A549 treated with Mapracorat at 1 μM for 4 hours (cell line): ENCODE measurements at places on chromosomes 13 and 19. TPM values are rescaled to one million over a fixed set of nuclear protein-coding genes. Genes with fewer than 3 reads are reported as not detected.

Gene LILRB5
- not detected in 5 replicates for total RNA-seq

Gene FCAR
- total RNA-seq: not detected in 5 replicates

Gene CERS1
- total RNA-seq: 4.2 to 6.1 TPM (median 5.2 TPM) in 5 replicates

Gene IGFL3
- 0.23 to 0.40 TPM (median 0.31 TPM) in 3 of 5 replicates, not detected in the others for total RNA-seq

Gene ZNF738
- 0.35 to 1.4 TPM (median 0.74 TPM) in 5 replicates for total RNA-seq

Gene NLRP9
- not detected in 5 replicates for total RNA-seq

Gene RAB11B
- 91.6 to 101 TPM (median 94.7 TPM) in 5 replicates for total RNA-seq

Gene MAP2K2
- 120 to 184 TPM (median 158 TPM) in 5 replicates for total RNA-seq

Gene KCNC3
- 1.1 to 1.6 TPM (median 1.4 TPM) in 5 replicates for total RNA-seq

Gene ELOF1
- 94.7 to 120 TPM (median 95.7 TPM) in 5 replicates for total RNA-seq

Gene LPAR6
- 0.71 to 1.2 TPM (median 0.78 TPM) in 5 replicates for total RNA-seq

Gene STK11
- total RNA-seq: 31.4 to 37.3 TPM (median 35.9 TPM) in 5 replicates

Gene MATK
- 0.98 to 1.7 TPM (median 1.4 TPM) in 5 replicates for total RNA-seq

Gene FGF22
- total RNA-seq: 0.28 to 0.77 TPM (median 0.72 TPM) in 5 replicates

Gene KMT5C
- total RNA-seq: 3.6 to 8.3 TPM (median 6.7 TPM) in 5 replicates

Gene LMTK3
- total RNA-seq: 2.1 to 5.4 TPM (median 4.9 TPM) in 5 replicates

Gene KL
- 0.02 to 0.05 TPM (median 0.05 TPM) in 3 of 5 replicates, not detected in the others for total RNA-seq

Gene TUBA3C
- total RNA-seq: not detected in 5 replicates

Gene VWA8
- total RNA-seq: 6.4 to 7.7 TPM (median 7.1 TPM) in 5 replicates

Gene PSG7
- total RNA-seq: 0.07 to 0.16 TPM (median 0.10 TPM) in 3 of 5 replicates, not detected in the others

Gene ZNF682
- total RNA-seq: not detected in 5 replicates

Gene CYP4F8
- total RNA-seq: not detected in 5 replicates

Gene CRTC1
- total RNA-seq: 2.5 to 4.6 TPM (median 4.1 TPM) in 5 replicates

Gene DDA1
- 49.5 to 59.2 TPM (median 55.7 TPM) in 5 replicates for total RNA-seq

Gene MAST1
- 1.4 to 2.6 TPM (median 1.9 TPM) in 5 replicates for total RNA-seq

Gene ZNF525
- total RNA-seq: 0.30 to 0.70 TPM (median 0.49 TPM) in 5 replicates

Gene ZNF541
- not detected in 5 replicates for total RNA-seq

Gene CKM
- total RNA-seq: not detected in 5 replicates

Gene OSCAR
- 0.22 to 0.33 TPM (median 0.30 TPM) in 5 replicates for total RNA-seq

Gene GJB2
- total RNA-seq: 0.67 to 0.77 TPM (median 0.74 TPM) in 5 replicates

Gene GPR18
- not detected in 5 replicates for total RNA-seq

Gene MTUS2
- total RNA-seq: 0.01 TPM in 1 of 5 replicates, not detected in the others

Gene SSC5D
- 0.53 to 0.93 TPM (median 0.61 TPM) in 5 replicates for total RNA-seq

Gene BCAM
- total RNA-seq: 63.9 to 86.4 TPM (median 82.4 TPM) in 5 replicates

Gene ZNF772
- 0.73 to 1.4 TPM (median 1.2 TPM) in 5 replicates for total RNA-seq

Gene KCNN4
- total RNA-seq: 41.5 to 61.0 TPM (median 58.5 TPM) in 5 replicates

Gene MYBPC2
- 0.03 TPM in 1 of 5 replicates, not detected in the others for total RNA-seq

Gene DPRX
- not detected in 5 replicates for total RNA-seq

Gene SPRED3
- total RNA-seq: 1.5 to 3.0 TPM (median 2.3 TPM) in 5 replicates

Gene YJEFN3
- 2.2 to 5.0 TPM (median 3.5 TPM) in 5 replicates for total RNA-seq

Gene DCLK1
- total RNA-seq: 0.96 to 1.2 TPM (median 1.0 TPM) in 5 replicates

Gene KLK1
- total RNA-seq: 0.20 to 0.21 TPM (median 0.20 TPM) in 3 of 5 replicates, not detected in the others

Gene PIAS4
- total RNA-seq: 13.9 to 19.5 TPM (median 15.7 TPM) in 5 replicates

Gene C5AR1
- total RNA-seq: 1.6 to 2.9 TPM (median 2.1 TPM) in 5 replicates

Gene HAUS8
- total RNA-seq: 11.5 to 15.8 TPM (median 14.3 TPM) in 5 replicates
